ENCODE measurements at places on chromosomes 5 and 9.

DNA sequence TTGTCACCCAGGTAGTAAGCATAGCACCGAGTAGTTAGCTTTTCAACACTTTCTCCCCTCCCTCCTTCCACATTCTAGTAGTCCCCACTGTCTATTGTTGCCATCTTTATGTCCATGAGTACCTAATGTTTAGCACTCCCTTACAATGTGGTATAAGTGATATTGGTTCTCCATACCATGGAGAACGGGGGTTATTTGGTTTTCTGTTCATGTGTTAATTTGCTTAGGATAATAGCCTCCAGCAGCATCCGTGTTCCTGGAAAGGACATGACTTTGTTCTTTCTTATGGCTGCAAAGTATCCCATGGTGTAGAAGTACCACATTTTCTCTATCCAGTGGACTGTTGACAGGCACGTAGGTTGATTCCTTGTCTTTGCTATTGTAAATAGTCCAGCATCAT lies 353.9 kb downstream of the ADGRV1 start:
- no peak for DNase-seq

DNA sequence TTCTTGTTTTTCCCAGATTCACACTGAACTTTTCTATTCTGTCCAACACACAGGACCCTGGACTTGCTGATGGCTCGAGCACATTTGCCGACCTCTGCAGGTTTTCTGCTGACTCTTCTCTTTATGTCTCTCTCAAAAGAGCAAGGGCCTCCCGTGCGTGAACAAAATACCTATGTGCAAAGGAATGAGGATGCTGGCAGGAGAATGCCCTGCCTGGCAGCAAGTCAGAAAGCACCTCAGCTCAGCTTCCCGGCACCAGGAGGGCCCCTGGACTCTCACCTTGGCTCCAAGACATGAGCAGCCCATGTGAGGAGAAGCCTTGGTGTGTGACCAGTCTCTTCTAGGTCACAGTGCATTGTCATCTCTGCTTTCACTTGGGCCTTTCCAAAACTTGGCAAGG lies 36.1 kb downstream of the PAPPA start:
- no peak for DNase-seq

GRCh38 chr5:124528838-124529237 lies 217.6 kb downstream of the ZNF608 start:
- no peak for DNase-seq

DNA sequence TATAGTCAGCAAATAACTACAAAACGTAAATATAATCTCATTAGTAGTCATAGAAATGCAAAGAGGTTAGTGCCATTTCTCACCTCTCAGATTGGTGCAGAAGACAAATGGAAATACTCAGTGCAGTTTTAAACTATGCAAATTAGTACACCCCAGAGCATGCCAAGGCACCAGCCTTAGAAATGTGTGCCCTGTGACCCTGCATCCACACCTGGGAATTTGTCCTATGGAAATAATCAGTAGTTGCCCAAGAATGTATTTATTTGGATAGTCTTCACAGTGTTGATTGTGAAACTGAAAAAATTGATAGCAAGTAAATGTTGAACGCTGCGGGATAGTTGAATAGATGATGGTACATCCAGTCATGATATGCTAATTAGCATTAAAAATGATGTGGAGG lies 152.7 kb downstream of the KDM4C start:
- no peak for DNase-seq

DNA sequence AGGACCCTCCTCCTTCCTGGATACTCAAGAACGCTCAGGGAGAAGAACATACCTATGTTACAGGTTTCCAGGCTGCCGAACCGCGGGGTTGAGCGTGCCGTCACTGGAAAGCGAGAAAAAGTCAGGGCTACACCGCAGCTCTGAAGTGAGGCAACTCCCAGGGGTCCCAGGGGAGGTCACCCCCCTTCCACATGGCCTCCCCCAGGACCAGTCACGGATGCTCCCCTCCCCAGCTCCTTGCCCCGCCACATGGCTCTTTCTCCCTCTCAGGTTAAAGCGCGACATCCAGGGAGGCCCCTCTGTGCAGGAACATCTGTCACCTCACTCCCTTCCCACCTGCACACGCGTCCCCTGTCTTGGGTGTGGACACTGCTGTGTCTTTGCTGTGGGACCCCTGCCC lies 44.0 kb upstream of the ZNF354A start:
- no peak for DNase-seq

GRCh38 chr5:115461093-115461492 lies 83.5 kb downstream of the FEM1C start:
- DNase-seq, result no peak

DNA sequence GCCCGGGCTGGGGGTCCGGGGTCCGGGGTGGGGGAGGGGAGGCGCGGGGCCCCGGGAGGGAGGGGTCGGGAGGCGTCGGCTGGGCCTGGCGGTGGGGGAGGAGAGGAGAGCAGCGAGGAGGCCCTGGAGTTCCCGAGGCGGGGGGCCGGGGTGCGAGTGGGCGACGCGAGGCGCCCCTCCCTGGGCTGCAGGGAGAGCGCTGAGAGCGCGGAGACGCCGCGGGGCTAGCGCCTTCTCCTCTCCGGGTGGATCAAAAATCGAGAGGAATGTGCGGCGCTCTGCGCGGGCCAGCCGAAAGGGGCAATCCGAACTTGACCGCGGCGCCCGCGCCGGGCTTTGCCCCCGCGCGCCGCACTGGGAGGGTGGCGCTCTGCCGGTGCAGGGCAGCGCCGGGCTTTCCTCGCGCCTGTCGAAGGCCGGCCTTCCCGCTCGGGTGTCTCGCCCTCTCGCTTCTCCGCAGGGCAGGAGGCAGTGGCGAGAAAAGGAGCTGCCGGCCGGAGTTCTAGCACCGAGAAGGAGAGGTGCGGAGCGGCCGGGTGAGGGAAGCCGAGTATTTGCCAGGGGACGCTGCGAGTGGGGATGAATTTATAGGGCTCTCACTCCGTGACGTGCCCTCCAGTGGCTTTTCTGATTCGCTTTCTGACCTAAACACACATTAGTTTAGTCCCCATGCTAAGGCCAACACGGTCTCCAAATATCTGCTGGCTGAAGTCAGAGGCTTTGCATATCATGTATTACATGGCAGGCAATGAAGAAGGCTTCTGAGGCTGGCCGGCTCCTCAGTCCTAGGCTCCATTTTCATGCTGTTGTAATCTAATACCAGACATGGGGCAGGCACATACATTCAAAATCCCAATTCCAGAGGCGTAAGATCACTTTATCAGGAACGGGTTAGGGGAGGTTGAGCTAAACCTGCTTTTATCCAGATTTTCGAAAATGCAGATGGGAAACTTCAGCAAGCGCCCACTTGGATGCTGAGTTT lies 503 bp upstream of the GDNF start:
- DNase-seq, result no peak

DNA sequence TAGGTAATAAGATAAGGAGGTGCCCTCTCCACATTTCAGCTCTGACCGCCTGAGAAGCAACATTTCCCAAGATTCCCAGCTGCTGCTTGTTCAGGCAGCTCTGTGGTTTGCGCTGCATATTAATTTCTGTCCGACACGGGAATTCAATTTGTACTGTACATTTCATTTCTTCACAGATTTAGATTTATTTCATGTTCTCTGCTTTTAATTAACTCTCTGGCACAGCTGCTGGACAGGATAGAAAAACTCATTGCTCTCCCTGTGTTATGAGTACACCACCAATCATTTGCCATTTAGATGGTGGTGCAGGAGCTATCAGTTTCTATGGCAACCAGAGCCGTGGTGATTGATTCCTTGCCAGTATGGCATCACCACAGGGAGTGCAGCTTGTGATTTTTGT lies 558.5 kb downstream of the DMRTA1 start:
- DNase-seq, result no peak

GRCh38 chr5:151953833-151954232 lies 29.2 kb upstream of the GLRA1 start:
- no peak for DNase-seq

- no peak for DNase-seq
Observed at GRCh38 chr9:105475302-105475701, 27.5 kb downstream of the FSD1L start.

DNA sequence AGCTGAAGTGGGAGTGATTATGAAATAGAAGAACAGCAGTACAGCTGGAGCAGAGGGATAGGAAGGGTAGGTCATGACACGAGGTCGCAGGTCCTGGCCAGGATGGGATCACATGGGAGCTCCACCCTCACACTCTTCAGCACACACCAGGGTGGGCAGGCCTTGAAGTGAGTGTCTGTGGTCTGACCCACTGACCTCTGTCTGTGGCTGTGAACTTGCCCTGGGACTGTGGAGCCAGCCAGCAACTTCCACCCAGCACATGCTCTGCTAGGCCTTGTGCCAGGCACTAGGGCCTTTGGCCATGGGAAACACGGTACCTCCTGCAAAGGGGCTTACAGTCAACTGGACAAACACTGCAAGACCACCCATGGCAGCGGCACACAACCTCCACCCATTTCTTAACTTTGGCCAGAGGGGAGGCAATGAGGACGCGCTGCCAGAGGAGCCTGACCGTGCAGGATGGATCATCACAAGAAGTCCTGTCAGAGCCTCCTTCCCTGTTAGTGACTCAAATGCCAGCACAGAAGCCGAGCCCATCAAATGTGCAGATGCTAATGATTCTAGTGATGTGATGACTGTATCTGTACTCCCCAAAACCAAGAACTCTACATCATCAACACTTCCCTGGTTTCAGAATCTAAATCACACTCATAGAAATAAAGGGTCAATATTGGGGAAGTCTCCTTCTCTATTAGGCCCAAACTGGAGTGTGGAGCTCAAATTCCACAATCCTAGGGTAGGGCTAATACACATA lies 113.6 kb downstream of the DPYSL3 start:
- no peak for DNase-seq
